ENCODE measurements at places on chromosomes 4 and X. TPM values are rescaled to one million over a fixed set of nuclear protein-coding genes. Genes with fewer than 3 reads are reported as not detected.

- no peak for DNase-seq
Measured at GRCh38 chr4:21596521-21596920, 352.1 kb downstream of the KCNIP4 start.

Gene AADAT
- total RNA-seq: 7.7 TPM

DNA sequence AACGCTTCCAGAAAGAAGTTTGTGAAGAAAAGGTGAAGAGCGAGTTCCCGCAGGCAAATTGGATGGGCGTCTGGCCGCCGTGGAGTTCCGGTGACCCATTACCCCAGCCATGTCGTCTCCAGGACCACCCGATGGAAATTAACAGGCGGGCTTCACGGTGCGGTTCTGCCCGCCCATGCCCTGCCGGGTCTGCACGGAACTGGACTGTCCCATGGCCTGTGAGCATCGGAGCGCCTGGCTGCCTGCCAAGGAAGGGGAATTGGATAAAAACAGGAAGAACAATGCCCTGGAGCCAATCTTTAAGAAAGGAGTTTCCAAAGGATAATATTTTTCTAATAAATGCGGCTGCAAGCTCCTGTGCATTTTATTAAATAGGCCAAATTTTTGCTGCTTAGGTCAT is 319.8 kb upstream of the SLC7A11 start:
- DNase-seq: no peak

Gene NHS
- total RNA-seq: 6.7 TPM

DNA sequence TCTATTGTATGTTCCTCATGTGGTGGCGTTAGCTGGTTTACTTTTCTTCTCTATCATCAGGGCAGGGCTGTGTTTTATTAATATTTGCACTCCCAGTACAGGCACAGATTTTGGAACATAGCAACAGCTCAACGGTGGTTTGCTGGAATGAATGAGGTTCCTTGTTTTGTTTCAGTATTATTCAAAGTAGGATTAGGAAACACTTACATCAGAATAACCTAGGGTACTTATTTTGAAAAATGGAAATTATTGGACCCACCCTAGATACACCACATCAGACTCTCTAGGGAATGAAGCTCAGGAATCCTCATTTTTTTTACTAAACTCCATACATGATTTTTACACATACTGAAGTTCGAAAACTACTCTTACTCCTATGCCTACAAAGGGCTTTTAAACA is 108.8 kb upstream of the ENPEP start:
- DNase-seq: no peak

GRCh38 chr4:81745050-81745449 is 273.3 kb upstream of the RASGEF1B start:
- DNase-seq: no peak

DNA sequence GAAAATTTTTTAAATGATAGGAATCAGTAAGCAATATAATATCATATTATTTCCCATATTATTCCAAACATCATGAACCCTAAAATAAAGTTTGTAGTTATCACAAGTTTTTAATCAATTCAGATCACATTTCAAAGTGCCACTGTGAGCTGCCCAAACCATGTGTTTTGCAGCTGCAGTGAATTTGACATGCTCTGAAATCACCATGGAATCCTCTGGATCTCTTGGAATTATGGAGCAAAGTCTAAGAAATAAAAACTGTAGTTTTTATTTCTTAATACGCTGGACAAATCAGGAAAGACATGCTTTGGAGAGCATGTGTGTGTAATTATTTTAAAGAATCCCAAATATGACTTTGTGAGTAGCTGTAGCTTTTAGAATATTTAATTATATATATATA is 262.7 kb downstream of the ANKRD50 start:
- no peak for DNase-seq

- DNase-seq: no peak
Measured at GRCh38 chrX:22357621-22358020, 84.9 kb downstream of the CBLL2 start.

- DNase-seq: no peak
Measured at GRCh38 chr4:169410839-169411770, 140.3 kb upstream of the SH3RF1 start.

GRCh38 chr4:98166025-98166730 is 22.9 kb upstream of the STPG2 start:
- DNase-seq: no peak

Gene HPSE
- 5.0 TPM for total RNA-seq

GRCh38 chr4:173247321-173247720 is 78.7 kb downstream of the GALNT7 start:
- no peak for DNase-seq

Gene KLKB1
- 20.9 TPM for total RNA-seq

Gene MAGEC1
- total RNA-seq: not detected

Gene UBA6
- 78.0 TPM for total RNA-seq

- no peak for DNase-seq
Measured at GRCh38 chr4:100317032-100317864, 127.0 kb upstream of the DDIT4L start.

Gene DACH2
- 1.8 TPM for total RNA-seq

- DNase-seq: no peak
Measured at GRCh38 chrX:102548231-102548630, 31.7 kb upstream of the TMSB15A start.

GRCh38 chrX:20059467-20060128 is 57.1 kb downstream of the MAP7D2 start:
- no peak for DNase-seq

Measured in H1 (cell line).